ENCODE measurements at places on chromosomes 11 and 22.

DNA sequence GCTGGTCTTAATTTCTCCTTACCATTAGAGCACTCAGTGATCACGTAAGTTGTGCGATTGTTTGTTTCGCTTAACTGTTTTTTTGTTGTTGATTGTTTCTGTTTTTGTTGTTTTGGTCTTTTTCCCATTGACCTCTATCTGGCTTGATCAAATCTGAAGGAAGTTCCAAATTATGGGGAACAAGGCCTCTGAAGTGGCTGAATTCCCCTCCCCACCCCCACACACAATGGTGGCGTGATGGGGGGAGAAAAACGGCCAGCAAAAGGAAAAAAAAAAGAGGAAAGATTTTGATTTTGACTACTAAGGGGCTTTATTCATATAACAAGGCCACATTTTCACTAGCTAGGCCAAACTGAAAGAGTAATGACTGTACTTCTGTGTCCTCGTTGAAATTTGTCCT, 53.6 kb downstream of the OSBPL5 start:
- DNase-seq = no peak

DNA sequence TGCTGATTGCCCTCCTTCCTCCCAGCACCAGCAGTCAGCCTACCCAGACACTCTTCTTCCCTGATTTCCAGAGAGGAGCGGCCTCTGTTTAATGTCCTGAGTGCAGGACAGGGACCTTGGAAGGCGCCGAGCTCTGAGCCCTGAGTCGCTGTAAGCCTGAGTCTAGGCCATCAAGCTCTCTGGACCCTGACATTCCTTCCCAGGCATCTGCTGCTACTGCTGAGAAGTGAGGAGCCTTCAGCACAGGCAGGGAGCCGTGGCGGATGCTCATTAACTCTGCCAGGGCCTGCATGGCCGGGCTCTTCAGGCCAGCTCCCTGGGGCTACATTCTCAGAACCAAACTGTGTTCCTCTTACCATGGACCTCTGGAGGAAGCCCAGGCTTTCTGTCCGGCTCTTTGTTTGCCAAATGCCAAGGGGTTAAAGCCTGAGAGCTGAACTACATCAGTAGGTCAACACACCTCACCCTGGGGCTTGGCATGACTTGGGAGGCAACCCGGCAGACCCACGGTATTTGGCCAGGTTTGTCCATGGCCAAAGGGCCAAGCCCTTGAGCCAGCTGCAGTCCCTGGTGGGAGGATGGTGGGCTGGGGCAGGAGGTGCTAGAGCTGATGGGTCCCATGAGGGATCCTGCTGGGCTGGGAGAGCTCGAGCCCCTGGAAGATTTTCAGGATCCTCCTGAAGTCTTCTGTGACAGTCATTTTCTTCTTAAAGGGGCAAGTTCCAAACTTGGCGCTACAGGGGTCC, 721.4 kb downstream of the BRD1 start:
- no peak for DNase-seq

GRCh38 chr22:17359501-17359900, 9.8 kb upstream of the CECR2 start:
- no peak for DNase-seq

- no peak for DNase-seq
Measured at GRCh38 chr11:33933602-33934001, 41.7 kb upstream of the LMO2 start.

DNA sequence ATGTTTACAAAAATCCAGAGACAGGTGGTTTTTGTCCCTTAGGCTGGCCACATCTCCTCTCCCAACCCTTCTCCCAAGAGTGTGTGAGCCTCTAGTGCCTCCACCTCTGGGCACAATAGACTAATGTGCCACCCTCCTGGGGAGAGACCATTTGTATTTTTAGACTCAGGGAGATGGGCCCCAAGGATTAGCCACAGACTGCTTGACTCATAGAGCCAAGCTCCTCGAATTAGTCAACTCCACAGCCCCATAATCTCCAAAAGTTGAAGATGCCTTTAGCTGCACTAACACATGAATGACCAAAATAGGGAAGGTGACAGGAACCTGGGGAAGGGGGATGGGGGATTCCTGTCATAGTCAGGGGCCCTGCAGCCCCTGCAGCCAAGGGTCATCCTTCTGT, 53.0 kb upstream of the LRRC32 start:
- no peak for DNase-seq

- no peak for DNase-seq
Measured at GRCh38 chr11:34647532-34647931, 26.6 kb downstream of the EHF start.

DNA sequence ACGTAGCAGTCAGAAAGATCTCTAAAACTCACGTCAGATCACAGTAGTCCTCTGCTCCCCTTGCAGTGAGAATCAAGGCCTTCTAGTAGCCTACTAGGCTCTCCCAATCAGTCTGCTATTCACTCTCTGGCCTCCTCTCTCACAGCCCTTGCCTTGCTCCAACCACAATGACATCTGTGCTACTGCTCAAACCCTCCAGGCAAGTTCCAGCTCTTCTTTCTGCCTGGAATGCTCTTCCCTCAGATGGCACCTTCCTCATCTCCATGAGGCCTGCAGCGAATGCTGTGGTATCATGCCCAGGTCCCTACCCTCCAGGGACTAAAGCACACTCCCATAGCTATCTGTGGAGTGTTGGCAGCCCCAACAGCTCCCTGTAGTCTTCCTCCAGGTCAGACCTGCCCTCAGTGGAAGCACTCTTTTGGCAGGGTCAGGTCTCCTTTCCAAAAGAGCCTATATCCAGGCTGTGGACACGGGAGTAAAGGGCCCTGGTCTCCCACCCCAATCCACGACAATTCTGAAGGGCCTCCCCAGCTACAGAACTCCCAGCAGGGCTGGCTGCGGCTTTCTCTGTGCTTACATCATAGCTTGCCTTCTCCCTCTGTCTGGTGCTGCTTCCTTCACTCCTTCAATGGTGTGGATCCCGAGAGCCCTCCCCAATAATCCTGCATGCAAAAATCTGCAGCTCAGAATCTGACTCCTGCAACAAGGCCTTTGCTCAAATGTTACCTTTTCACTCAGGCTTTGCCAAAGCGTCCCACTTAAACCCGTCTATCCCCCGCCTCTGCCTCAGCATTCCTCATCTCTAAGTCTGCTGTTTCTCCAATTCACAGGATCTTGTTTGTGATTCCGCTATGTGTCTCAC, 8.9 kb downstream of the HIRA start:
- no peak for DNase-seq

DNA sequence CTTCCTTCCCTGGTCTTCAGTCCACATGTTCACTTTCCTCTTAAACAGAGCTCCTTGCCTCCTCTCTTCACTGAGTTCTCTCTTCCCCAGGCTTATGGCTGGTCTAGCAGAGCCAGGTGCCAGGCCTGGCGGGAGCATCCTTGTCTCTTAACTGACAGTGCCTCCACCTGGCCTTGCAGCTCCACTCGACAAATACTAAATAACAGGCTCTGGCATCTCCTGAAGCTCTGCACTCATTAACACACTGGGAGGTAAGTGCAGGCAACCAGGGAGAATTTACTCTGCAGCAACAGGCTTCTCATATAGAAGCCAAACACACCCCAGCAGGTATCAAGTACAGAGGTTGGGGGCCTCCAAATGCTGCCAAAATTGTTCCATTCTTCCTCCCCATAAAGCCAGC, 438.1 kb downstream of the SOX6 start:
- DNase-seq = no peak
